ENCODE measurements at places on chromosomes 3 and 15.

DNA sequence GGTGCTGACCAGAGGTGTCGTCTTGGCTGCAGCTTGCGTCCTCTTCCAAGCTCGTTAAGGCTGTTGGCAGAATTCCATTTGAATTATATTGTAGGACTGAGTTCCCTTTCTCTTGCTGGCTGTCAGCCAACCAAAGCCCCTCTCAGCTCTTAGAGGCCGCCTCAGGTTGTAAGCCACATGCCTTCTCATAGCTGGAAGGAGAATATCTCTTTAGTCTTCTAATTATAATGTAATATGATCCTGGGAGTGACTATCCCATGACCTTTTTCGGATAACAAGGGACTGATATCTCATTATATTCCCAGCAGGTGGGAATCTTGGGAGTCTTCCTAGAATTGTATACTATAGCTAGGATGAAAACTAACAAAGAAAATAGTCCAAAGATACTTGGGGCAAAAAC, 4.8 kb downstream of the SCG5 start:
- no peak for DNase-seq

- DNase-seq: no peak
Observed at GRCh38 chr3:140316466-140316865, 361.4 kb upstream of the TRIM42 start.

- DNase-seq: peak; percentile 5
Observed at GRCh38 chr15:88586401-88587162, 34.6 kb upstream of the AEN start.

- DNase-seq: no peak
Observed at GRCh38 chr3:195916991-195917390, 8.6 kb upstream of the TNK2 start.

GRCh38 chr15:52360229-52361203, 64.9 kb upstream of the MYO5C start:
- DNase-seq: no peak

DNA sequence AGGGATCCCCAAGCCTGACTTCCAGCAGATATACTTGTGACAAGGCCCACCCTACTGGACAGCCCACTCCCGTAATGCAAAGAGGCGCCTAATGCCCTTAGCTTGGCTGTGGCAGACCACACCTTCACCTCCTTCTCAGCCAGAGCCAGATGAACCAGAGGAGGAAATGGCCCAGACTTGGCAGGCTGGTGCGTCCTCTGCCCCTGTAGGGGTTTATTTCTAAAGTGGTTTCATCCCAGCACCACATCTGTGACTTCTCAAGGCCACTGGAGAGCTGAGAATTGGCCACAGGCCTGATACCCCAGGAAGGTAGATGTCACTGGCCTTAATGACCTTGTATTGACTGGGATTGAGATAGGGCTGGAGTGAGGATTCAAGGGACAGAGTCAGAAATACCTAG, 29.5 kb downstream of the BOC start:
- no peak for DNase-seq

DNA sequence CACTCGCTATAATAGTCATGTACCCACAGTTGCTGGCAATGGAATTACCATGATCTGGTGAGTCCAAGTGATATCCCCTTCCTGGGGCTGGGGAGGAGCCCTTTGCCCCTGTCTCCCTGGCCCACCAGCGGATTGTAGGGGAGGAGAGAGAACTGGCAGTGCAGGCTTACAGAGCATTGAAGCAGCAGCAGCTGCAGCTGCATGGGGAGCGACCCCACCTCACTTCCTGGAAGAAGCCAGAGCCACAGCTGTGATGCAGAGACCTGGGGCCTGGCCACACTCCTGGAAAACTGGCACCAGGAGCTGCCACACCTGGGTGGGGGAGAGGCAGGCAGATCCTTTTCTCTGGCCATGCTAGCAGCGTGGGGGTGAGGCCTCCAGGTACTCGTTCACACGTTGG, 300.1 kb upstream of the PROK2 start:
- DNase-seq: no peak

DNA sequence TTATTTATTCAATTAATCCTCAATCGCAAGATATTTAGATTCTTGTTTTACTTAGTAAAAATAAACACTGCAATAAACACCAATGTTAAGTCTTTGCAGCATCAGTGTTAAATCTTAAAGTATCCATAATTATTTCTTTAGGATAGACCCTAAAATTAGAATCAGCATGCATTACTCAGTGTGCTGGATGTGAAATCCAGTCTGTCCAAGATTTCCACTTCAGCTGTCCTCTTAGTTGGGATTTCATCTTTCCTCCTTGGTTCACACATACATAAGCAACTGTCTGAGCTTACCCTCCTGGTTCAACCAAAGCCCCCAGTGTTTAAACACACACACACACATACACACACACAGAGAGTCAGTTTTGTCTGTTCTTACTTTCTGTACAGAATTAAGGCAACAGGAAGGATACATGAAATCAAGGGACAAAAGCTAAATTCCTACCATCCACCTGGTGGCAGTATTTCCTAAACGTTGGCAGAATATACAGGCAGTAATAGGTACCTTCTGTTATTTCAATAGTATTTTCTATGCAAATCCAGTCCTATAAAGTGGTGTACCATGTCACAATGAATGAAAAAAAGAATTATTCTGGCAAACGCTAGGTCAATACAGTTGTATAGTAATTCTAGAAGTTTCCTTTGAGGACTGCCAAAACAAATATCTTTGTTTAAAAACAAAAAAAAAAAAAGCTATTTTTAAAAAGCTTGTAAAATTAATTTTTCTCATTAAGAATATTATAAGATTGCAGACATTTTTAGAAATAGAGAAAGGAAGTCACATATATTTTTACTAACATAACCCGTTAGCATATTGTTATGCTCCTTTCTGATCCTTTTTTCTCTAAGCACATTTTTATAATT, 27.3 kb upstream of the DMXL2 start:
- peak; percentile 91 for DNase-seq
